Activated naive CD4-positive, alpha-beta T cell treated with anti-CD3 and anti-CD28 coated beads, Interleukin-2, amount 50 U/mL, for 16 hours (primary cell): ENCODE measurements at places on chromosomes 12 and 14.

- no peak for DNase-seq
Observed at GRCh38 chr12:122452701-122453285, 30.3 kb upstream of the CLIP1 start.

DNA sequence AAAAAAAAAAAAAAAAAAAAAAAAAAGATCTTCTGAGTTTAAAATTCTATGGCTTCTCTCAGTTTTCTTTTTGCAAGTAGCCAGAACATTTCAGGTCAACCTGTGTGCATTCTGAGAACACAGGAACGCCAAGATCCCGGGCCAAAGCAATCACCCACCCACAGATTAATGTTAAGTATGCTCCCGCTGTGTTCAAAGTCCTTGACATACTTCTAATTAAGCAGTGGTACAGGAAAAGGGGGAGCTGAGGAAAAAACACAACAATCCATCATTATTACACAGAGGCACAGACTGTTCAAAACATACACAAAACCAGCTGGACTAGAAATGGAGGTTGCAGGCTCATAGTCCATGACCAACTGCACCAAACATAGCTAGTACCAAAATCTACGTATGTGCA, 2.8 kb downstream of the FBXO21 start:
- DNase-seq = no peak

GRCh38 chr12:10721651-10722501, 1.2 kb downstream of the YBX3 start:
- peak; percentile 55 for DNase-seq

DNA sequence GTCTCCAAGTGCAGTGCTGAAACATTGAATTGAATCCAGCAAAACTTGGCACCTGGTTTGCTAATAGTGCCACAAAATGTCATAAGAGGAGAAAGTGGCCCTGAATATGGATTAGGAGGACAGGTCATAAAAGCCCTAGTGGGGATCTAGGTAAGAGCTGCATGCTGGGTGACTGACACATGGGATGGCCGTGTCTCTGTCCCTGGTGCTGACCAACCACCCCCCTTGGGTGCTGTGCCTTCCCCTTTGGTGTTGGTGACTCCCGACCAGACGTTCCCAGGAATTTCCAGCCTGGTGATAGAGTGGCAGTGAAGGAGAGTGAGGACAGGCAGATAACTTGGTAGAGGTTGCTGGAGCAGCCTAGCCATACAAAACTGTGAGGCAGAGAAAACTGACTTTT, 142.8 kb downstream of the VRK1 start:
- no peak for DNase-seq

DNA sequence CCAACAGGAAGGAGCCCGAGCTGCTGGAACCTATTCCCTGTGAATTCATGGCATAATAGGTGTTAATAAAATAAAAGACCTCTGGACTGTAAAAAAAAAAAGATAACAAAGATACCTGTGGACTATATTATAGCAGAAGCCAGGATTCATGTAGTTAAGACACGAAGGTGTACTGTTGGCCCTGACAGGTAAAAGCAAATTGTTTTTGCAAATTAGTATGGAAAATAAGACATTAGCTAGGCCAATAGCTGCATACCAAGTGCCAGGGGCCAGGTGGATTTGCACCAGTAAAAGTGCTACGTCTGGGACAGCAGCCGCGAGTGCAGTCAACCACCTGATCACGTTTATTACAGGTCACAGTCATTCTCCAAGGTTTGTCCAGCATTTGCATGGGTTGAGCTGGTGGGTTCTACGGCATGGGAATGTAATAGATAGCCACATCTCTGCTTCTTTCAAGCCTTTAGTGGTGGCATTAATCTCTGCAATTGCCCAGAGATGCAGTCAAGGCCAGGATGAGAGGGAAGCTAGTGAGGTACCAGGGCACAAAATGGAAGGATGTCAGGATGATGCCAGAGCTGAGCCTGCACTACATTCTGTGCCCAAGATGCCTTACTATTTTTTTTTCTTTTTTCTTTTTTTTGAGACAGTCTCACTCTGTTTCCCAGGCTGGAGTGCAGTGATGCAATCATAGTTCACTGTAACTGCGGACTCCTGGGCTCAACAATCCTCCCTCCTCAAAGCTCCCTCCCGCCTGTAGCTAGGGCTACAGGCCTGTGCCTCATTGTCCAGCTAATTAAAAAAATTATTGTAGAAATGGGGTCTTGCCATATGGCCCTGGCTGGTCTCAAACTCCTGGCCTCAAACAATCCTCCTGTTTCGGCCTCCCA, 26.3 kb downstream of the TNFAIP2 start:
- DNase-seq = no peak

- no peak for DNase-seq
Observed at GRCh38 chr12:32776258-32776657, 20.6 kb upstream of the YARS2 start.

DNA sequence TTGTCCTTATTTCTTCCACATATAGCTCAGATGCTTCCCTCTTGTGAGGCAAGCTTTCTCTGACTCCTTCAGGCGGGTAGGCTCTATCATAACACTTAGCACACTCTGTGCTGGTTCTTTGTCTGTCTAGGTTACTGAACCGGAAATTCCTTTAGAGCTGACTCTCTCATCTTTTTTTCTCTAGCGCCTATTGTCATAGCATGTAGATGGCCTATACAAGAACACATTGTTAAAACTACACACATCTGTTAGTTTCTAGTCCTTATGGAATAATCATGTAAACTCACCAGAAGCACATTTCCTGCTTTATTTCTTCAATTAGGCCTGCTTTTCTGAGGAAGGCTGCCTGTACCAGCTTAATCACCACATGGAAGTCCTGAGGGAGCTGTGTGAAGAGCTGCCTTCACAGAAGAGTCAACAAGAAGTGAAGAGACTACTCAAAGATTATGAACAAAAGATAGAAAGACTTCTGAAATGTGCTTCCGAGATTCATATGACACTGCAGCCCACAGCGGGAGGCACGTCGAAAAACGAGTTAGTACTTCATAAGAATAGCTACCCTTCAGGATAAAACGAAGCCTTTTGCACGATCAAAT, 143.9 kb downstream of the SYNE2 start:
- no peak for DNase-seq

- DNase-seq = peak; percentile 76
Observed at GRCh38 chr14:58166005-58166983, 14.3 kb upstream of the ARMH4 start.

DNA sequence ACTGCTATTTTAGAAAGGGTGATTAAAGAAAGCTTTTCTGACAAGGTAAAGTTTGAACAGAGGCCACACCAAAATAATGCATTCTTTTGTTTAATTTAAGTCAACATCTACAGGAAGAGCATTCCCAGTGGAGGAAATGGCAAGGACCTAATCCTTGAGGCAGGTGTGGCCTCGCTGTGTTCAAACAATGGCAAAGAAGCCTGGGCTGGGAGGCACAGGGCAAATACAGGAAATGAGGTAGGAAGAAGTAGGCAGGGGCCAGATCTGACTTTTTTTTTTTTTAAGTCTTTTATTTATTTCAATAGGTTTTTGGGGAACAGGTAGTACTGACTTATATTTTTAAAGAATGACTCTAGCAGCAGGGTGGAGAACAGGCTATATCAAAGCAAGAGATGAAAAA, 53.5 kb downstream of the ARMH4 start:
- no peak for DNase-seq

DNA sequence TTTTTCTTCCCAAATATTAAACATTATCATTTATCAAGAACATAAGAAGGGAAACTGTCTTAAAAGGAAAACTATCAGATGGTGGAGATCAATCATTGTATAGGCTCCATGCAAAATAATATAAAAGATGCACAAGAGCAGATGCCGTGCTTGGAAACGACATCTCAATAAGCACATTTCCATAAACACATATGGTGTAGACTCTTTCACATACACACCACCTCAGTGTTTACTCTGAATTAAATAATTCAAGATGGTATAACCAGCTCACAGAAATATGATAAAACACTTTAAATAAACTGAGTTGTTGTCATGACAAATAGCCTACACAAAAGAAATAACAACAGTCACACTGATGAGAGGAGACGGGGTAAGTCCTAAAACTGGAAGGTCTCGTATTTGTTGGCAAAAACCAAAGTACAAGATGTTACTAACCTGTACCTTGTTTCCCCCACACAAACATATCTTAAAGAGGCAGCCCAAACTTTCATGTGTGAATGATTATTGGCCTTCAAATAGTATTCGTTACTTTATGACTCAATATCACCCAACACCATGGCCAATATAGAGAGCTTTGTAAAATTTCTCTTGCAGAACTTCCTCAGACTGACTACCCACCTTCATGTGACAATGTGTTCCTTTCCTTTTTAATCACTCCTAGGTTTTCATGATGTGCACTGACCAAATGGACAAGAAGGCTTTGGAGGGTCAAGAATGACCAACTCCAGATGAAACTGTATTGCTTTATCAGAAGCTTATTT, 48.6 kb upstream of the TMPO start:
- no peak for DNase-seq
